ENCODE measurements at places on chromosomes 1 and 21. TPM values are rescaled to one million over a fixed set of nuclear protein-coding genes. Genes with fewer than 3 reads are reported as not detected.

GRCh38 chr1:174736831-174737230 is 262.9 kb upstream of the CACYBP start:
- no peak for DNase-seq

DNA sequence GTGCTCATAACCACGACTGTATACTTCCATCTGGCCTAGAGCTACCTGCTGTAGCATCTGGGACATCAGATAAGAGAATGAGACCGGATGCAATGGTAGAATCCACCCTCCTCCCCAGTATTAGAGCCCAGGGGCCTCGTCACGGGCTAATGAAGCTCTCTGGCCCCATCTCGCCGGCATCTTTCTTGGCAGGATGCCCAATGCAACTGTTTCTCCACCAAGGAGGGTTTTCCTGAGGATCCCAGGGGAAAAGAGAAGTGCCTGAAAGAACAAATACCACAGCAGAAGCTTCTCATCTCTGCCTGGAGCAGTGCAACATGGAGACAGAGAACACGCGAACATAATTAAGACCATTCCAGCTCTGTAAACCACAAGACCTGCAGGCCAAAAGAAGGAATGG is 80.0 kb downstream of the VWA5B1 start:
- no peak for DNase-seq

DNA sequence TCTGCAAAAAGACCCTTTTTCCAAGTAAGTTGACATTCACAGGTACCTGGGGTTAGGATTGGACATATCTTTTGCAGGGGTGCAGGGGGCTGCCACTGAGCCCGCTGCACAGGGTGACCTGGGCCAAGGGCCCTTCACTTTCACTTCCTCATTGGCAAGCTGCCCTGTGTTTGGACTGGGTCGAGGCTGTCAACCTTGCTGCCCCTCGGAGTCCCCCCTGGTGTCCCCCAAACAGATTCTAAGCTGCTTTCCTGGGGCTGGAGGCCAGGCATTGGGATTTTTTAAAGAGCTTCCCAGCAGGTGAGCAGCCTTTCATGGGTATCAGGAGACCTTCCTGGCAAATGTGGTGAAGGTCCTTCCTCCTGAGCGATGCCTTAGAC is 7.9 kb upstream of the UMODL1 start:
- peak; percentile 40 for DNase-seq

DNA sequence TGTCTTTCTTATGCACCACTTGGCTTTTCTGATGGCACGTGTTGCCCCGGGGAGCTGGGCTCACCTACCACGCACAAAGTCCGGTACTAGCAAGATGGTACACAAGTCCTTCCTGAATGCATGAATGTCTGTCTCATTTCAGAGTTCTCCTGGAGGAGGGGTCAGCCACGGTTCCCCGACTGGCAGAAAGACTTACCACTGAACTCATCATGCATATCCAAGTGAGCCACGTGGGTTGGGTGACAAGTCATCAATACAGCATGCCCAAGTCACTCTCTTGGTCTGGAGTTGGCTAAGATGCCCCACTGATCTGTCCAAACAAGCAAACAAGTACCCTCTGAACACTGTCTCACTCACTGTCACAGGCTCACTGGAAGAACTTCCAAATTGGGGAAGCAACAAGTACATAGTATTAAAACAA is 28.6 kb upstream of the MX1 start:
- DNase-seq = no peak

PCP4 gene
- polyA plus RNA-seq = 0.49 TPM

DCDC2B gene
- 0.59 TPM for polyA plus RNA-seq

GSTM1 gene
- polyA plus RNA-seq = 6.2 TPM

Measured in muscle of leg (tissue), 16 donors.